ENCODE measurements at places on chromosomes 7 and 10. TPM values are rescaled to one million over a fixed set of nuclear protein-coding genes. Genes with fewer than 3 reads are reported as not detected.

DNA sequence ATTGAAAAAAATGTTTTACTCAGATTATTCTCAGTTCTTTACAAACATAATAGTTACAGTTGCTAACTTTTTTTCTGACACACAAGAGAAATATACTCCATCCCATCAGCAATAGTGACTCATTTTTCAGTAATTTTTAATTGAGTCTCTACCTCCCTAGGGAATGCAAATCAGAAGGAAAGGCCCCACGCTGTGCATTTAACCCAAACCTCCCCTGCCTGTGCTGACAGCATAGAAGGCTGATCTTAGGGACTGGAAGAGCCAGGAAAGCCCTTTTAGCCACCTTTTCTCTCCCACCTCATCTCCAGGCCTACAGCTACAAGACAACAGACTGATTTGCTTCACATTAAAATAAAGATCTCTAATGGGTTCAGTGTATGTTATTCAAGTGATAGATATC is 24.7 kb upstream of the PIK3CG start:
- peak; percentile 91 for DNase-seq

DNA sequence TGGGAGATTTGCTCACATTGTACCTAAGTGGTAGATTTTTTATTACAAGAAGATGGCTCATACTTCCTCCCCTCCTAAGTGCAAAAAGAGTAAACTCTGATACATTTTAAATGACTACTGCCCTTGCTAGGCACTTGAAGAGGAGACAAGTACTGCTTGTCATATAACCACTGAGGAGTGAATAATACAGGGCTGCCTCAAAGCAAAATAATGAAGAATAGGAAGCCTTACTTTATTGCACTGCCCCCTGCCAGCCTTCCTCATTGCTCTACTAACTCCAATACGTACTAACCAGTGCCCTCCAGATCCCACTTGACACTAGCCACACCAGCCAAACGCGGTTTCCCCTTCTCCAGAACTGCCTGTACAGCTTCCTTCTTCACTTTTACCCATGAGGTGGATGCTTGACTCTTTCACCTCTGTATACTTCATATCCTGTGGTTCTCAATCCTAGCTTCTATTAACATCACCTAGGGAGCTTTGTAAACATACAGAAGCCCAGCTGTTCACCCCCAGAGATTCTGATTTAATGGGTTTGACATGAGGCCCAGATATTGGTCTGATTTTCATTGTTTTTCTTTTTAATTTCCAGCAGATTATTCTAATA is 11.7 kb upstream of the MTERF1 start:
- no peak for DNase-seq

DNA sequence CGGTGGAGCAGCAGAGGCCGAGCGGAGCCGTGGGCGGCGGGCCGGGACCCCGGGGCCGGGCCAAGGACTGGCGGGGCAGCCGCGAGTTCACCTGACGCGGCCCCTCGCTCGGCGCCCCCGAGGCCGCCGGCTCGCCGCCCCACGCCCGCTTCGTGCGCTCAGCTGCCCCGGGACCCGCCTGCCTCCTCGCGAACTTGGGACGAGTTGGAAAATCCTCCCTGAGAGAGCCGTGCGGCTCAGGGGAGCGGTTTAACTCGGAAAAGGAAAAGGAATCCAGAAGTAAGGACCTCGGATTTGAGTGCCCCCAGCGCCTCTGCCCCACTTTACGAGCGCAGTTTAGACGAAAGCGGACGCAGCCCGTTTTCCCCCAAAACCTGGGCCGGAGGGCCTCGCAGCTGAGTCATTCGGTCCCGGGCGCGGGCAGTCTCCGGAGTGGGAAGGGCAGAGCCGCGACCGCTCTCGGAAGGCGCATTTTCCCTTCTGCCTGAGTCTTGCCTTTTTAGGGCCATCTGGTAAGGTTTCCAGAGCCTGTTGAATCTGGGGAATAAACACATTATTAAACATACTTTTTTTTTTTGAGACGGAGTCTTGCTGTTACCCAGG is 744 bp downstream of the CREM start:
- peak; percentile 79 for DNase-seq

- no peak for DNase-seq
Measured at GRCh38 chr10:105342606-105343005, 701.5 kb downstream of the SORCS3 start.

DNA sequence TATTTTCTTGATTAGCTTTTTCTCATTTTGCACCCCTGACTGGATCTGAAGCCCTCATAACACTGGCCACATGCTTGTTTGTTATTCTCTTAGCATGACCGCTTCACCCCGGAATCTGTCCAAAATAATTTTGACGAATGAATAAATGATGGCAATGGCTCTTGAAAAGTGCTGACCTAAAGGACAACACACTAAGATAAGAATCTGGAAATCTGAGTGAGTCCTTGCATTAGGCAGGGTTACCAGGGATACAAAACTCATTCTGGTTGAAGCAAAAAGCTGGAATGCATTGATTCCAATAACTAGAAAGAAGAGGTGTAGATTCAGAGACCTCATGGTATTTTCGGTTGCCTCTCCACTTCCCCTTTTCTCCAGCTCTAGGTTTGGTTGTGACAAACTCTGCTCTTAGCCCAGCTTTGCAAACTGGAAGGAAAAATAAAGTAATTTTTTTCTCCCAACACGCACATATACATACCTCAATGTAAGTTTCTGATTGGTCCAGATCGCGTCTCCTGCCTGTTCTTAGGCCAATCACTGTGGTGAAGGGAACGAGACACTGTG is 157.4 kb downstream of the SKIDA1 start:
- DNase-seq: no peak

DNA sequence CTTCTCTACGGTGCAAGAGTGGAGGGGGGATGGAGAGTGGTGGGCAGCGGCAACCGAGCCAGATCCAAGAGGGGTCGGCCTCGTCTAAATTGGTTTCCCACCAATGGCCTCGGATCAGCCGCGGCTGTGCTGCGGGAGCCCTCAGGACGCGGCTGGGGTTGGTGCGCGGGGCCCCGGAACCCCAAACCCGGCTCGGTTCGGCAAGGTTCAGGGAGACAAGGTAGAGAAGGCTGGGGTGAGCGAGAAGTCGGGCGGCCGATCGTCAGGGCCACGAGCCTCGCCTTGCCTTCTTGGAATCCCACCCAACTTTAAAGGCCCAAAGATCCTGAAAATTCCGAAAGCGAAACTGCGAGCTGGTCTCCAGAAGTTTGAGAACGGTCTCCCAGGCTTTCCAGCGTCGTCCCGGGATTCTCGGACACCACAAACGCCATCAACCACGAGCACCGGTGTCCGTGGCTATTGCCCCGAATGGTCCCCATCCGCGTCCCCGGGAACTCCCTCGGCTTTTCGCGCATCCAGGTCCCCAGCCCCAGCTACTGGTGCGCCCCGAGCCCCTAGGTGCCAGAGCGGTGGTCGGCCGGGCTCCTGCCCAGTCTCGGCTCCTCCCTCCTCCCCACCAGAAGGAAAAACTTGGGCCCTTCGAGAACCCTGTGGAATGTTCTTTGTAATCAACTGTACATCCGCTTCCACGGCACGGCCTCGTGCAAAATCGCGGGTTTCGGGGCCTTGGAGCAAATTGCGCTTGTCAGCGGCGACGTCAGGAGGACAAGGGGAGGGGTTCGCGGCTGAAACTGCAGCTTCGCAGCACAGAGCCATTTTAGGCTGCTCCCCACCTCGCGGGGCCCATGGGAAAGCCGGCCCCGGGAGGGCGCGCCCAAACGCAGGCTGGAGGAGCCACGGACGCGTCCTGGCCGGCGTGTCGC is 3.2 kb downstream of the SFMBT2 start:
- DNase-seq: no peak

DNA sequence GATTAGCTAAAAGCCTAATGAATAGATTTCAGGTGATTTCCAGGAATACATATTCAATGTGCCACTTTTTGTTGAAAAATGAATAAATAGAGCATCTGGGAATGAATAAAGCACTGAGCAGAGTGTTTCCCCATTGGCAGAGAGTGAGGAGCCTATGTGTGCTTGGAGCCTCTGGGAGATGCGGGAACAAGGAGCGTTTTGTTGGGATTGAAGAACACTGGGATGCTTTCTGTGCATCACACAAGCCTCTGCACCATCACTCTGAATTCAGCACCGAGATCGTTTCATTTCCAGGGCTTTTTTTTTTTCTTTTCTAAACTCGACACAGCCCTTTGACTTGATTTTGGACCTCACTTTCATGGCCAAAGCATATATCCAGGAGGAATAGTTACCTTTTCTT is 111.4 kb downstream of the BAMBI start:
- DNase-seq: no peak

DNA sequence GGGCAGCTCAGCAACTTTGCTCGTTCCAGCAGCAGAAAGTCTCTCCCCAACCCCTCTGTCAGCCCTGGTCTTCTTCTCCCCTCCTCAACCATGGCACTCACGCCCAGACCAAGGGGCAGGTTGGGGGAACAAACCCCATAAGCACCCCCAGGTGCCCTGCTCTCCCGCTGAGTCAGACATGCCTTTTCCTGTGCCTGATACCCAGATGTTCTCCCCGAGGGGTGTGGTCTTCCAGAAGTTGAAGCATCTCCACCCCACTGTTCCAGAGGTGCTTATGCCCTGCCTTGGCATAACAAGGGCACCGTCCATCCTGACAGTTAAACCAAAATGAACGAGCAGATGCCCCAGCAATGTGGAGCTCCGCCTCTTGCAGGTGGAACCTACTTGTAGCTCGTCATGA is 67.1 kb downstream of the C10orf143 start:
- DNase-seq: no peak

DNA sequence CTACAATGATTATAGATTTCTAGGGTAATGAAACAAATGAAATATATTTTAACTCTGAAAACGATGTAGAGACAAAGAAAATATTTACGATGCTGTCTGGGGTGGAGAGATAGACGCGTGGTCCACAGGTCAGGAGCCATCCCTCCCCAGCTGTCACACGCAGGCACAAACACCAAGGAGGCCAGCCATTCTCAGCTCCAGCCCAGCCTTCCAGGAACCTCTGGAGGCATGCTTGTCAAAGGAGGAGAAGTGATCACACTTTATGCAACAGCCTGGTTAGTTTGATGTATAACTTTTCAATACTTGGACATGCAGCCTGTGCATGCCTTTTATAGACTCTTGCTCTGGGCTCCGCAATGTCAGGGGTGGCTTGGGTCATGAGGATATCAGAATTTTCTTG is 391.5 kb upstream of the MGMT start:
- no peak for DNase-seq

- DNase-seq: no peak
Measured at GRCh38 chr7:150417863-150418262, 32.6 kb upstream of the GIMAP8 start.

- DNase-seq: no peak
Measured at GRCh38 chr7:88888684-88889083, 93.1 kb upstream of the TEX47 start.

- DNase-seq: no peak
Measured at GRCh38 chr7:66667023-66667728, 38.5 kb downstream of the KCTD7 start.

DNA sequence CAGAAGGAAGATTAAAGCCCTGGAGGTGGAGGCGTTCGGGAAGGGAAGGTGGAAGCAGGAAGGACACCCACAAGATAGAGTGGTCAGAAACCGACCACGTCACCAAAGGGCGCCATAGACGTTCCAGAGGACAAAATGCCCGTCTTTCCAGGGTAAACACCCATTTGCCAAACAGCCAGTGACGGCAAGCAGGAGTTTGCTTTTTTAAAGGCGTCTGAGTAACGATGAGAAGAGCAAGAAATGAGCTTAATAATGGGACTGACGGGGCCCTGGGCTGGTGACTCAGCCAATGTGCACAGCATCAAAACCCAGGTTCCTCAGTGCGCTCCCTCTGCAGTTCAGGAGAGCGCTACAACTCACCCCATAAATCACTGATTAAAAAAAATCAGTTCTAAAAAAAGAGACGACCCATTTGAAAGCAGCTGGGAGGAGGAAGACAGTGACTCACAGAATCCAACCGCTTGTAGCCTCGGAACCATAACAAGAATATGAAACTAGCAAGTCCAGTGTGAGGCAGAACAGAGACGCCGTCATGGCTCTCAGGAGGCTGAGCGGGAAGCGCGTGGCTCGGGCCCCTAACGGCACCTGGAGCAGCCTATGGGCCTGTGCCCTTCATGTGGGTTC is 5.9 kb downstream of the DIP2C start:
- DNase-seq: no peak

- DNase-seq: no peak
Measured at GRCh38 chr7:141225916-141226618, 152.2 kb downstream of the TMEM178B start.

DNA sequence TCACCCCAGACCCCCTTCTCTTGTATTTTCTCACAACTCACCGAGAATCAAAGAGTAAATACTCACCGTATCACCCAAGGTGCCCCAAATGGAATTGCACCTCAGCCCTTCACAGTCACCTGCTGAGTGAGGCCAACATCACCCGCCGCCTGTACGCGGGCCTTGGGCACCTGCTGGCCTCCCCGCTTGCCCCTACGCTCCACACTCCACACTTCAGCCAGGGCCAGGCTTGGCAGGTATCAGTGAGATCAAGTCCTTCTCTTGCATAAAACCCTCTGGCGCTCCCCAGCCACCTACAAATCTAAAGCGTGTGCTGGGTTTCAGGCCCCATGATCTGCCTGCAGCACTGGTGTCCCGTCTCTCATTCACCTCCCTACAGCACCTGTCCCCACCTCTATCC is 300.6 kb downstream of the GFRA1 start:
- DNase-seq: no peak

GRCh38 chr10:122258136-122259074 is 12.7 kb upstream of the BTBD16 start:
- DNase-seq: no peak

DNA sequence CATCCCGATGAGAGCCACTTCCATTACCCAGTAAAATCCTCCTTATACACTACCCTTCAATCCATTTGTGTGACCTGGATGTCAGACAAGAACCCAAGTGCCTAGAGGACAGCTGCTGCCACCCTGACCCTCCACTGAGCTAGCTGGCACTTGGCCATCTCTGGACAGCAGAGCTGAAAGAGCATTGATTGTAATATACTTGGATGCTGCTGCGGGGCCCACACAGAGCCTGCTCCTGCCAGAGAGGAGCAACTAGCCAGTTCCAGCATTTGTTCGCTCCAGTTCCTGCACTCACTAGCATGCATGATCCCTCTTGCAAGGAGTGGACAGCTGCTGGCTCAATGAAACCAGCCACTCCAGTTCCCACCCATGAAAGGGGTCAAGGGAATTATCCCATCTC is 8.4 kb upstream of the TMEM254 start:
- DNase-seq: no peak

TMED4 gene
- total RNA-seq: 66.2 TPM

MRLN gene
- total RNA-seq: not detected

GJC3 gene
- total RNA-seq: not detected

NEUROG3 gene
- not detected for total RNA-seq

AS3MT gene
- not detected for total RNA-seq

GFRA1 gene
- not detected for total RNA-seq

CARD11 gene
- total RNA-seq: 87.2 TPM

STEAP2 gene
- total RNA-seq: not detected

CD36 gene
- total RNA-seq: not detected

FAM25C gene
- total RNA-seq: not detected

RGR gene
- not detected for total RNA-seq

USP6NL gene
- 54.3 TPM for total RNA-seq

A1CF gene
- not detected for total RNA-seq

PRRT4 gene
- total RNA-seq: not detected

PYROXD2 gene
- total RNA-seq: 1.2 TPM

IRF5 gene
- 11.5 TPM for total RNA-seq

CALHM1 gene
- 0.61 TPM for total RNA-seq

CPEB3 gene
- 3.0 TPM for total RNA-seq

WEE2 gene
- total RNA-seq: not detected

ANKRD30A gene
- total RNA-seq: not detected

OR2A1 gene
- total RNA-seq: not detected

All from Karpas-422 (cell line).